ENCODE measurements at places on chromosomes 5 and 9.

DNA sequence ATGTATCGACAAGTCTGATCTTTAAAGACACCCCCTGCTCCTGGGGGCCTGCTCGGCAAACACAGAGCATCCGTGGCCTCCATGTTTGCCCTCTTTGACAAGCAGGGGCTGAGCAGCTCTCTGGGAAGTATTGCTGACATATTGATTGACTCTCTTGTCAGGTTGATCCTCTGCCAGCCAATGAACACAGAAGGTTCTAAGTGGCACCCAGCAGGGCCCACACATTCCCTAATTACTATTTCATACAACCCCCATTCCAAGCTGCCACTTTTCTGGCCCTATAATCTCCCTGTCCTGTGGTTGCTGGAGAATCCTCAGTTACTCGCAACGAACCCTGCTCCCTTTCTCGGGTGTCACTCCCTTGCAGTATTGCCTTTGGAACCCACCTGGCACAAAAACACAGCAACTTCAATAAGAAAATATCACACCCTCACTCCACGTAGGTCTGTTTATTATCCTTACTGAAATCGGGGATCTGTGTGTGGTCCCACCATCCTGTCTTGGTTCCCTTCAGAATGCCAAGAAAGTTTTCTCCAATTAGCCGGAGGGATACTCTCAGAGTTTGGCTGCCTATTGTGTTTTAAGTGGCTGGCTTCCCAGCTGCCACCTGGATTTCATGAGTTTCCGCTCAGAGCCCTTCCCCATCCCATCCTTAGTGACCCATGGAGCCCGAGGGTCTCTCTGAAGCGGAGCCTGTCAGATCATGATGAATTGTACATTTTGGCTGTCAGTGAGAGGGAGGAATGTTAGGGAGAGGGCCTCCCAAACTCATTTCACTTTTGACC is 249.0 kb upstream of the WWC1 start:
- DNase-seq: no peak

GRCh38 chr5:56973473-56973872 is 21.6 kb upstream of the MIER3 start:
- no peak for DNase-seq

- no peak for DNase-seq
These were observed 198.6 kb downstream of the DMRT2 start for GRCh38 chr9:1248743-1249142.

DNA sequence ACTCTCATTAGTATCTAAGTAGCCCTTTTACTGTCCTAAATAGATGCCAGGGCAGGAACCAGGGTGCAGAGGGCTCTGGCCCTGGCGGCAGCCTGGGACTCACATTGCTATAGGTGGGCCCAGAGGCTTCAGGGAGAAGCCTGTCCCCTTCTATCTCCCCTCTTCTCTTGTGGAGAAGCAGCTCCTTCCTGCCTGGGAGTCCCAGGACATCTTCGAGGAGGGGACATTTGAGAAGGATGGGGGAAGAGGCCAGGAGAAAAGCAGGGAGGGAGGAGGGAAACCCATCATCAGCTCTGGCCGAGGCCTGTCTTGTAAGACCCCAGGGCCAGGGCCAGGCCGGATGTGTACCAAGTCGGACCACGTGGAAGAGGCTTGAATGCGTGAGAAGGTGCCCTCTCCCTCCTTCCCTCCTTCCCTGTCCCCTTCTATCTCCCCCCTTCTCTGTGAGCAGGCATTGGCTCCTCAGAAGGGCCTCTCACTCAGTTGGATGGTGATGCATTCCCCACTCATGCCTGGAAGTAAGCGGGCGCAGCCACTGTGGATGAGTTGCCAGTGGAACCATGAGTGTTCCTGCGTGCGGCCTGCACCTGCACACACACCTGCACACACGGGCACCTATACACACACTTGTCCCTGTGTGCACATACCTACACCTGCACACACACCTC is 20.7 kb upstream of the LPCAT1 start:
- no peak for DNase-seq

Data from stimulated activated CD4-positive, alpha-beta T cell treated with anti-CD3 and anti-CD28 coated beads, Interleukin-4, amount 100 ng/mL, for 4 hours (primary cell).